Pulmonary artery endothelial cell (primary cell): ENCODE measurements at places on chromosomes 5 and 9. TPM values are rescaled to one million over a fixed set of nuclear protein-coding genes. Genes with fewer than 3 reads are reported as not detected.

The TSSK1B gene
- not detected in 2 replicates for total RNA-seq

The LCN1 gene
- total RNA-seq, result not detected in 2 replicates

The MLANA gene
- not detected in 2 replicates for total RNA-seq

The SPINK13 gene
- total RNA-seq, result not detected in 2 replicates

The CARTPT gene
- total RNA-seq, result not detected in 2 replicates

The GNA14 gene
- total RNA-seq, result 3.2 and 12.6 TPM in 2 replicates

The SET gene
- total RNA-seq, result 618 and 795 TPM in 2 replicates

The CCL27 gene
- 0.14 TPM in 1 of 2 replicates, not detected in the other for total RNA-seq

The TMEM215 gene
- under 0.01 and 0.18 TPM in 2 replicates for total RNA-seq

The FIBCD1 gene
- not detected in 2 replicates for total RNA-seq

DNA sequence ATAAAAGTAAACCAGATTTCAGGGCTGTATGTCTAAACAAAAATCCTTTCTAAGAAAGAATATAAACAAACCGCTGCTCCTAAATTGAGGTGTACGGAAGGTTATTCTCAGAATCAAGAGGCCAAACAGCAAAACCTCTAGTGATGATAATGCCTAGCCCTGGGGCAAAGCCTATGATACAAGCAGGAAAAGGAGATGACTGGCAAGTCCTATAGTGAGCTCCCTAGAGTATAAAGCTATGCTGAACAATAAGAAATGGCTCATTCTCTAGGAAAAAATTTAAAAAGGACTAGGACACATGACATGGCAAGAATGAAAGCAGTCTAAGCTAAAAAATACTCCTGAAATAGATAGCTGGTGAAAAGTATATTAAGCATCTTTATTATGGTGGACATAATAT lies 187.1 kb downstream of the BNC2 start:
- DNase-seq, result no peak

- DNase-seq, result no peak
Measured at GRCh38 chr5:178074266-178074952, 38.9 kb upstream of the N4BP3 start.

DNA sequence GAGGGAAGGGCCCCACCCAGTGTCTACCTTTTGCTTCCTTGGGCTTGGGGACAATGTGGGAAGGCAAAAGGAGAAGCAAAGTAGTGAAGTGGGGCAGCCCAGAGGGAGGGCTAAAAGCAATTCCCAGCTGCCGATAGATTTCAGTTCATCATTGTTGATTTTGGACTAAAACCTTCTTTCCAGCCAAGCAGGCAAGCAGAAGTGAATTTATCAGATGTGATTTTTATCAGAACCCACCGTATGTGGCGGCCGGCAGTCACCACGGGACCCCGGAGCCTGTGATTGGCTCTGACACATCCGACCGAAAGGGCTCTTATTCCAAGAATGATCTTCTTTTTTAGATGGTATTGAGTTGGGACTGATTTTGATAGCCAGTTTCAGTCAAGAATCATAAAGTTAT lies 559.9 kb downstream of the PSAT1 start:
- DNase-seq, result no peak

- no peak for DNase-seq
Measured at GRCh38 chr5:61306531-61307131, 25.4 kb upstream of the ZSWIM6 start.

DNA sequence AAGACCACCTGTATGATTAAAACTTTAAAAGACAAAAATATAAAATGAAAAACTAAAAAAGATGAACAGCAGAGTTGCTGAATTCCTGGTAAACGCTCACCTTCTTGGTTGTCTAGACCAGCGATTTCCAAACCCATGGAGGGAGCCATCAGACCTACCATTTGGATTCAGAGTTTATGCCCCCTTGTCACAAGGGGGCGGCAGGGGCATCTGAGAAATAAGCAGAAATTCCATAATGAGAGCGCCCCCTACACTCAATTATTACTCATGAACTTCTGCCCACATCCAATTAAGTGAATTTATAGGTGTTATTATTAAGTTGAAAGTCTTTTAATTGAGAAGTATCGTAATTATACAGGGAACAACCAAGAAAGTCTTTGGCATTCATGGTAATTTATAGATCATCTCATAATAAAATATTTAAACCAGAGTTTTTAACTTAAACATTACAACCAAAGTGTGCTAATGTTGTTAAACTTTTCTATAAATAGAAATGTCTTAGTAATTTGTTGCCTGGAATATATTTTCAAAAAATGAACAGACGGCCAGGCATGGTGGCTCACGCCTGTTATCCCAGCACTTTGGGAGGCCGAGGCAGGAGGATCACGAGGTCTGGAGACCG lies 35.2 kb upstream of the SPATA31C2 start:
- peak; percentile 44 for DNase-seq

DNA sequence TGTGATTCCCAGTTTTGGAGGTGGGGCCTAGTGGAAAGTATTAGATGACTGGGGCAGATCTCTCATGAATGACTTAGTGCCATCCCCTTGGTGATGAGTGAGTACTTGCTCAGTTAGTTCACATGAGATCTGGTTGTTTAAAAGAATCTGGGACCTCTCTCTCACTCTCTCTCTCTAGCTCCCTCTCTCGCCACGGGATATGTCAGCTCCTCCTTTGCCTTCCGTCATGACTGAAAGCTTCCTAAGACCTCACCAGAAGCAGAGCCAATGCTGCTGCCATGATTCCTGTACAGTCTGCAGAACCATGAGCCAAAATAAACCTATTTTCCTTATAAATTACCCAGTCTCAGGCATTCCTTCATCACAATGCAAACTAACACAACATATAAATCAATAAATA lies 176.7 kb downstream of the PRELID2 start:
- no peak for DNase-seq

DNA sequence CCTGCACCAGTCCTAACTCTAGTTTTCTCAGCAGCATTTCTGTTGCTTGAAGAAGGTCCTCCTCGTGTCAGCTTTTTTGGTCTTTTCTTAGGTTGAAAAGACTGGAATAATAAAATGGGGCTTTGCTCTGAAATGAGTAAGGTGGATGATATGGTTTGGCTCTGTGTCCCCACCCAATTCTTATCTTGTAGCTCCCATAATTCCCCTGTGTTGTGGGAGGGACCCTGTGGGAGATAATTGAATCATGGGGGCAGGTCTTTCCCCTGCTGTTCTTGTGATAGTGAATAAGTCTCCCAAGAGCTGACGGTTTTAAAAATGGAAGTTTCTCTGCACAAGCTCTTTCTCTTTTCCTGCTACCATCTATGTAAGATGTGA lies 53.6 kb downstream of the LIX1 start:
- DNase-seq, result no peak

GRCh38 chr9:124766815-124767554 lies 4.1 kb downstream of the NR6A1 start:
- DNase-seq, result no peak

DNA sequence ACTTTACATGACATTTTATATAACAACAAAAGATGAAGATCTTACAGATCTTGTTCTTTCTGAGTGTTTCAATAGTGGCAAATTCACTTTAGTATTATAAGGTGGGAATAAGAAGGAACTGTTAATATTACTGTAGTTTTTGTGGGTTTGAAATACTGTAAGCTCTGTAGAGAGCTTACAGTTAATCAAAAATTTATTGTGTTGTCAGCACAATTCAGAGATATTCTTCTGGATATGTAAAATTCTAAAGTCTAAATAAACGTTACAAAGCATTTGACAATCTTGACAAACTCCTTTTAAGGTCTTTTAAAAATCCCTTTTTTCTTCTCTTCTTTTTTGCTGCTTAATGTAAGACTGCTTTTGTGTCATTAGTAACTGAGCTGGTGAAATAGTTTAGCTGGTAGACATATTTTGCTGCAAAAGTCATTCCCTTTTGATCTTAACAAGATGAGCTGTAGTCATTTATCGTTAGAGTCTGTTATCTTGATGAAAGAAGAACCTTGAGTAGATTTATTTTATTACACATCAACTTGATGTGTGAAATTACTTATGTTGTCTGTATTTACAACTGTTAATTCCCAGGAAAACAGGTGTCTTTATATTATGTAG lies 186.0 kb downstream of the WDR70 start:
- DNase-seq, result no peak

DNA sequence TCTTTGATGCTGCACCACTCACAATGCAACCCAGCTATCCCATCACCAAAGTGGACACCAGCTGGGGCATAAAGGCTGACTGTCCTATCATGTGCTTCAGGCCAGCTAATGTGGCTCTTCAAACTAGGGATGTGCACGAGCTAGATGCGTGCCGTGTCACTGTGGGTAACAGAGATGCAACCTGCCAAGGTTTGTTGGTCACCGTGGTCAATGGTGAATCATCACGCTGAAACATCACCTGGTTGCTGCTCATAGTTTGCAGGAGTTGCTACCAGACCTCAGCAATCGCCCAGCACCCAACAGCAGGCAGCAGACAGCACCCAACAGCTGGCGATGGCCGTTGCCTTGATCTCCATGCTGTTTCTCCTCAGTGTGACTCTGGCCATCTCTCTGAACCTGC lies 2.1 kb upstream of the PCDHGA1 start:
- DNase-seq, result no peak

DNA sequence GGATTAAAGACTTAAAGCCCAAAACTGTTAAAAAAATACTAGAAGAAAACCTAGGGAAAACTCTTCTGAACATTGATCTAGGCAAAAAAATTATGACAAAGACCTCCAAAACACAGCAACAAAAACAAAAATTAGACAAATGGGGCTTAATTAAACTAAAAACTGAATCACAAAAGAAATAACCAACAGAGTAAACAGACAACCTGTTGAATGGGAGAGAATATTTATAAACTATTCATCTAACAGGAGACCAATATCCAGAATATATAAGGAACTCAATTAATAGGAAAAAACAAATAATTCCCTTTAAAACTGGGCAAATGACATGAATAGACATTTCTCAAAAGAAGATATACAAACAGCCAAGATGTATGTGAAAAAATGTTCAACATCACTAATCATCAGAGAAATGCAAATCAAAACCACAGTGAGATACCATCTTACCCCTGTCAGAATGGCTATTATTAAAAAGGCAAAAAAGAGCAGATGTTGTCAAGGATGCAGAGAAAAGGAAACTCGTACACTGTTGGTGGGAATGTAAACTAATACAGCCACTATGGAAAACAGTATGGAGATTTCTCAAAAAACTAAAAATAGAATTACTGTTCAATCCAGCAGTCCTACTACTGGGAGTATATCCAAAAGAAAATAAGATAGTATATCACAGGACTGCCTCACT lies 50.2 kb upstream of the TLX3 start:
- no peak for DNase-seq

- no peak for DNase-seq
Measured at GRCh38 chr5:69030358-69031062, 63.3 kb upstream of the SLC30A5 start.

GRCh38 chr9:76662476-76663281 lies 101.6 kb upstream of the PCA3 start:
- DNase-seq, result no peak

DNA sequence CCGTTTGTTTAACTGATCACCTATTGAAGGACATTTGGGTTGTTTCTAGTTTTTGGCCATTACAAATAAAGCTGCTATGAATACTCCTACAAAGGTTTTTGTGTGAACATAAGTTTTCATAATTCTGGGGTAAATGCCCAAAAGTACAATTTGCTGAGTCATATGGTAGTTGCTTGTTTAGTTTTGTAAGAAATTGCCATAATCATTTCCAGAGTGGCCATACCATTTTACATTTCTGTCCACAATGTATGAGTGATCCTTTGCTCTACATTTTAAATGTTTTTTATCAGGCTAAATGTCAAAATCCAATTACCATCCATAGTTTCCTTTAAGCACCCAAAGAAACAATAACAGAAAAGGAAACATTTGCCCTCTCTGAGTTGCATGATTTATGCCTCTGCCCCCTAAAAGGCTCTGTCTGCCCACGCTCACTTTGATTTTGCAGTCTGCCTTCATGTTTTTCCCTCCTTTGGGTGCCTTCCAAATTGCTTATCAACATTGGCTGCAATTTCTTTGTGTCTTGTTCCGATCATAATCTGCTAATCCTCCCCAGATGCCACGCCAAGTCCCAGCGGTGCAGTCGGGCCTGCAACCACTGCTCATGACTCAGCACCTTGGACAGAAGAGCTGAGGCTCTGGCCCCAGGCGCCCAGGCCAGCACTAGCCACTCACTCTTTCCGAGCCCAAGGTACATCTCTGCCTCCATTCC lies 339.2 kb downstream of the PIK3R1 start:
- DNase-seq, result no peak

DNA sequence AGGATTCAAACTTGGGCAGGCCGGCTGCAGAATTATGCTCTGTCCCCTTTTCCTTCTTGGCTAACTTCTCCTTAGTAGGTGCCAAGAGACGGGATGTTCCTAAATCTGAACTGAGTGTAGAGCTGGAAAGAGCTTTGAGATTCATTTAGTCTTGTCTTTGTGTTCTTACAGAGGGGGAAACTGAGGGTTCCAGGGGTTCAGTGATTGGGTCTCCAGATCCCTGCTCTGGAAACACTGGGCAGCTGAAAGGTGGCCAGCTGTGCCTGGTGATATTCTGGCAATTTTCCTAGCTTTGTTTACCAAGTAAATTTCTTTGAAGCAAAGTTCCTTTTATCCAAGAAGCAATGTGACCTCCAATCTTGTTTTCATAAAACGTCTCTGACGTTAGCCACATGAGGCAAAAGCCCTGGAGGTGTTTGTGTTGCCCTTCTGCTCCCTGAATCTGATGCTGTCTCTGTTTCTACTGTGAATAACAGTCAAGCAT lies 288.7 kb downstream of the ZSWIM6 start:
- no peak for DNase-seq

DNA sequence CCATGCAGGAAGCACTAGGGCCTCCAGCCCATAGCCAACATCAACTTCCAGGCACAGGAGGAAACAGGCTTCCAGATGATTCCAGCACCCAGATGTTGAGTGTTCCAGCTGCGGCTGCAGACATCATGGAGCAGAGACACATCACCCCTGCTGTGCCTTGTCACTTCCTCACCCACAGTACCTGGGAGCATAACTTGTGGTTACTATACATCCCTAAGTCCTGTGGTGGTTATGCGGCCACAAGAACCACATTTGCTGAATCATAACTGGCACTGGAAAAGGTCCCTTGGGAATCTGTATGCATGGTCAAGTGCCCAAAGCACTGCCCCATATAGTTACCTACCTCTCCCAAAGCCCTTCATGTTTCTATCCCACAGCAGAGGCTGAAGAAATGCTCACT lies 56.6 kb downstream of the WHRN start:
- DNase-seq, result no peak
